ENCODE measurements at places on chromosomes 1 and 21.

- peak; percentile 23 for DNase-seq
These were observed 37.6 kb upstream of the ZNF124 start for GRCh38 chr1:247209396-247209795.

- DNase-seq = no peak
These were observed 259.4 kb downstream of the BACH1 start for GRCh38 chr21:29557931-29558725.

DNA sequence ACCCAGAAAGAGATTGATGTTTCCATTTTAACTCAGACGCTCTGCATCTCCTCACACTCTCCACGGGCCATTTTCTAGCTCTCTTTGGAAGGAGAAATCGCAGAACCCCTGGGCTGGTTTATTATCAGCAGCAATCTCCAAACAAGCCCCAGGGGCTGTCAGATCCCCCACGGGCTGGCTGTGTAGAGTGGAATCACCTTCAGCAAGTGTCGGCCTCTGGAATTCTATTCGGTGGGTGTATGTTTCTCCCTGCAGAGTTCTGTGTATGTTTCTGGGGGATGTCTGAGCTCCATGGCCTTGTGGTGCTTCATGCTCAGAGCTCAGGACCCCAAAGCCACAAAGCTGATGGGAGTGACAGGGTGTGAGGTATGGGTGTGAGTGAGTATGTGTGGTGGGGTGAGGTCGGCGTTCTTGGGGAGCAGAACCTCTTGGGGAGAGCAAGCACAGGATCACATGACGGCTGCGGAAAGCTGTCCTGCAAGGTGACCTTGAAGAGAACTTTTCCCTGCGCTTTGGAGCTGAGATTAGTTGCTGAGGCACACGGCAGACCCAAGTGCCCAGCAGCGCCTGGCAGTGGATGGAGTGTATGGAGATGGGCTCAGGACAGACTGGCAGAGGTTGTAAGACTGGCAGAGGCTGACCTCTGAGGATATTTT lies 489 bp downstream of the ACOT11 start:
- DNase-seq = no peak

DNA sequence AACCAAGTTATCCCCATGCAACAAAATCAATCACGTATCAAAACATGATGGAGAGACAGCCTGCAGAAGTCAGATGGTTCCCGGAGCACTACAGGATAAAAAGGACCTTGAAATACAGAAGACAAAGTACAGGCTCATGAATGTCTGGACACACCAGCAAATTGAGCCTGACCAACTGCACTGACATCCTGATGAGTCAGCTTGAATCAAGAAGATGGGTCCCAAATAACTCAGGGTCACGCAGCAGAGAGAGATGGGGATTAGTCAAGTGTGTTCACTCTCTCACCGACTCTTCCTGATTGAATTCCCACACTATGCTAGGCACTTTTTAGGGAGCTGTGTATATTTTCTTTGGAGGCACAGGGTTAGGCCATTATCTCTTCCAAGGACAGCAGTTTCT lies 71.1 kb upstream of the DIRAS3 start:
- DNase-seq = peak; percentile 82

GRCh38 chr21:29712818-29713217 lies 227.0 kb downstream of the GRIK1 start:
- no peak for DNase-seq

DNA sequence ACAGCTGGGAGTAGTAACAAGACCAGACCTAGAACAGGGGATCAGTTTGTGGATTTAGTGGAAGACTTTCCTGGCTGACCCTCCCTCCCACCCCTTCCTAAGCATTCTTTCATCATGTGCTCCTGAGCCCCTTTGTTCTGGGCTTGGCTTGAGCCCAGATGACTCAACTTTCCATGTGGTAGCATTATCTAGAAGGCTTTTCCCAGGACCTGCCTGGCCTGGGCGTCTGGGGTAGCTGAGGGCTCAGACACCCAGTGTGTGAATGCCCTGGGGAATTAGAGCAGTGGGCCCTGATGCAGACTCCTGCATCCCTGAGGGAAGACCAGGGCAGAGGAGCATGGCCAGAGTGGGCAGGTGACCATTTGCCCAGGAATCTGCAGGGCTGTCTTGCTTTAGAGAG lies 44.1 kb upstream of the TSPAN2 start:
- peak; percentile 71 for DNase-seq

GRCh38 chr1:221344693-221345092 lies 397.2 kb downstream of the DUSP10 start:
- peak; percentile 74 for DNase-seq

DNA sequence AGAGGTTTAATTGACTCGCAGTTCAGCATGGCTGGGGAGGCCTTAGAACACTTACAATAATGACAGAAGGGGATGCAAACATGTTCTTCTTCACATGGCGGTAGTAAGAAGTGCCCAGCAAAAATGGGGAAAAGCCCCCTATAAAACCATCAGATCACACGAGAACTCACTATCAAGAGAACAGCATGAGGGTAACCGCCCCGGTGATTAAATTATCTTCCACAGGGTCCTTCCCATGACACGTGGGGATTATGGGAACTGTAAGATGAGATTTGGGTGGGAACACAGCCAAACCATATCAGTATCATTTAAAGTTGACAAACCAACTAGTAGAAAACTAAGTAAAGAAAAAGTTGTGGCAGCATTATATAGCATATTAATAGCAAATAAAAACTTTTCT lies 71.3 kb upstream of the DNAJC6 start:
- DNase-seq = no peak

- DNase-seq = peak; percentile 87
These were observed 23.6 kb upstream of the KIRREL1 start for GRCh38 chr1:157969697-157970485.

- peak; percentile 54 for DNase-seq
These were observed 2.8 kb downstream of the IFI16 start for GRCh38 chr1:159012495-159012894.

DNA sequence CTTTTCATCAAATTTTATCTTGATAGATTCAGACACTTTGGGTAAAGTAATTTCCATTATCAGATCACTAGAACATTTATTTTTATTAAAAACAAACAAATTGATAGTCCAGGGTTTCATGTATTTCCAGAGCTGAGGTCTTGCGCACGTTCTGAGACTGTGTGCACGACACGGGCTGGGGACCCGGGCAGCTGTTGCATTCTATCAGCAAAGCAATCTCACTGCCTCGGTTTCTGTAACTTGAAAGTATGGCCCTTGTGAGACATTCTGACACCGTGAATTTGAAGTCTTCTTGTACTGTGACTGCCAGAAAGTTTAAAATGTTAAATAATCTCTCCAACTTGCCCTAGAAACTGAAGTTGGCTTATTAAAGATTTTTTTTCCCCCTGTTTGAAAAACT lies 746.9 kb upstream of the ADGRL2 start:
- DNase-seq = no peak

- peak; percentile 89 for DNase-seq
These were observed 135.7 kb upstream of the RUNX3 start for GRCh38 chr1:25065795-25066238.

DNA sequence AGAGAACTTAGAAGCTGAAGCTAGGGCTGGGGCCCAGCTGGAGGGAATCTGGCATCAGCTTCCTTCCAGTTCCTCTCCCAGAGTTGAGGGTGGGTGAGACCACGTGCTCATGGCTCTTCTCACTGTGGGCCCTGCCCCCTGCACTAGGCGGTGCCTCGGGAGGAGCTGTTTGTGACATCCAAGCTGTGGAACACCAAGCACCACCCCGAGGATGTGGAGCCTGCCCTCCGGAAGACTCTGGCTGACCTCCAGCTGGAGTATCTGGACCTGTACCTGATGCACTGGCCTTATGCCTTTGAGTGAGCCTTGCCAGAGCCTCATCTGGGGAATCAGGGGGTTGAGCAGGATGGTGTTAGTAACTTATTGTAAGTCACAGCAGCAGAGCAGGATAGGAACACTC lies 16.1 kb downstream of the AKR1A1 start:
- DNase-seq = no peak

DNA sequence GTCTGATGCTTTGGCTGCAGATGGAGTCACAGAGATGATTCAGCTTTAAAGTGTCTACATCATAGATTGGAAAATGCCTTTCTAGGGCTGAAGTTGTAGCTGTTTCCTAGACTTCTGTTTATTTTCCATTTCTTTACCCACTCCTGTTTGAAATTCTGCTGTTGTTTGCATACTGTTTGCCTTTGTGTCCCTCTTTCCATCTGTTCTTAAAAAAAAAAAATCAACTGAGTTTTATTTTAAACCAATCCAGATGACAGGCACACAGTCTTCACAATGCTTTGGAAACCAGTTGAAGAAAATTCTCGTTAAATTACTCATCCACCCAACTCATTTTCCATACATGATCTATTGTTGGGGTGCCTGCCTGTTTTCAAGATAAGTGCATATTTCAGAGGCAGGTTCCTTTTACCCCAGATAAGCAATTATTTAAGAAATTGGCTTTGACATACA lies 245.9 kb downstream of the DISC1 start:
- DNase-seq = peak; percentile 68

DNA sequence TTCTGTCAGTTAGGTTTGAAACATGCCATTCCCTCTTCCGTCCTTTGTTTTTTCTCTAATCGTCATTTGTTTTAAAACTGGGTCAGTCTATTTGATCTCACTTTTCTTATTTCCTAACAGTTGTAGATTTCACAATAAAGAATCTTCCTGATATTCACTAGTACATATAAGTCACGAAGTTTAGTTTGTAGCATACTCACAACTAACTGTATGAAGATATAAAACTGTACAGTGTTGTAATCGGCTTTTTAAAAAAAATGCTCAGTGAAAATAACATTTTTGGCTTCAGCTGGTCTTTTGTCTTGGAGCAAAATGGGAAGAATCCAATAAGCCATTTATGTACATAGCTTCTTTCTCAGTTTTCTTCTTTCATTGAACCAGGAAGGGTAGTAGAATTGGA lies 78.3 kb downstream of the NCAM2 start:
- no peak for DNase-seq

DNA sequence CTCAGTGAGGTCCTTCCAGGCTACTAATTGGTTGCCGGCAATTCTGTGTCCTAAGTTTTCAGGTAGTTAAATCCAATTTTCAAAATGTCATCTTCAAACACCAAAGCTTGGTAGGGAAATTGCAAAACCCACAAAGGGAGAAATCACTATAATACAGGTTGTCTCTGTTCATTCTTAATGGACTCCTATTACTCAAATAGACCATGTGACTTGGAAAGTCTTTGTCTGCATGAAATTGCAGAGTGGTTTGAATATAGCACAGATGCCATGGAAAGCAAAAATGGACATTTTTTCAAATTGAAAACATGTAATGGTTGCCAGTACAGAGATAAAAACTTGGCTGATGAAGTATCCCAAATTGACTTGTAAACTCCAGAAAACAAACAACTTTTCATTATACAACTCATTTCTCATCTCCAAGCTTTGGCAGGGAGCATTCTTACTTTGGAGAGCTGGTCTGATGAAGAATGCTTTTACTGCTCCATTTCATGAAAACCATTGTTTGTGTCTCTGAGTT lies 169.5 kb upstream of the PKN2 start:
- DNase-seq = no peak

DNA sequence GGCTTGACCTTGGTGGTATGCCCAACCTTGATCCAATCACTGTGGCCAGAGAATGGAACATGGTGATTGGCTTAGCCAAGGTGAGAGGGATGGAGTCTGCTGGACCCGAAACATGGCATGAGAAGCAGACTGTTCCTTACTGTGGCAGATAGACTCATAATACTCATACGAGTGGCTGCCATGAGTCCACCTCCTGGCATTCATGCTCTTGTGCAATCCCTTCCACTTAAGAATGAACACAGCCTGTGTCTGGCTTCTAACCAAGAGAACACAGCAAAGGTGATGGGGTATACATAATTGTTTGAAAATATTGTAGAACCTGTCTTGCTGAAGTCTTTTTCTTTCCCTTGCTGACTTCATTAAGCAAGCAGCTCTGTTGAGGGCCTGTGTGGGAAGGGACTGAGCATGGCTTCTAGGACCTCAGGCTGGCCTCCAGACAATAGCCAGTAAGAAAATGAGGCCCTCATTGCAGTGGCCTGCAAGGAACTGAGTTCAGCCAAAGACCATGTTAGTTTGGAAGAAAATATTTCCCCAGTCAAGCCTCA lies 85.9 kb downstream of the ZNF281 start:
- DNase-seq = peak; percentile 64

DNA sequence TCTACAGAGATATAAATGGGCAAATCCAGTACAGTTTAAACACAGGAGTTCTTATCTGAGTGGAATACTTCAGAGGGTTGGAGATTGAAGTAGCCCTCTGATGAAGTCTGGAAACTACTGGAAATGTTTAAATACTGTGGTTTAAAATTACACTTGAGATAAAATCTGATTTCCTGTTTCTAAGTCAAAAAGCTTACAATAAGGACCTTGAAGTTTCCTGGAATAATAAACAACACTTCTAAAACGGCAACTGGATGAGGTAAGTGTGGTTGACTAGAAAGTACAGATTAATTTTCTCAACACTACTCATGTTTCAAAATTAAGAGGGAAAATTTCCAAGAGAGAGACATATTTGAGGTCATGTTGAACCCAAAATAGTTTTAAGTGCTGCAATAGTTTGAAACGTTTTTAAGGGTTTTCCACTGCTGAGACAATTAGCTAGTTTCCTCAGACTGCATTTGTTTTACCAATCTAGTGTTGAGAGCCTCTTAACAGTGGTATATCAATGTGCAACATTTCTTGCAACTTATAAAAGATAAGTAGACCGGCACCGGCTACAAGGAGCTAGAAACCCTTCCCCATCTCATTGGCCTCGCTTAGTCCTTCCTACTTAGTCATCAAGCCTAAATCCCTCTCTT lies 27.4 kb downstream of the KCNA3 start:
- peak; percentile 63 for DNase-seq

DNA sequence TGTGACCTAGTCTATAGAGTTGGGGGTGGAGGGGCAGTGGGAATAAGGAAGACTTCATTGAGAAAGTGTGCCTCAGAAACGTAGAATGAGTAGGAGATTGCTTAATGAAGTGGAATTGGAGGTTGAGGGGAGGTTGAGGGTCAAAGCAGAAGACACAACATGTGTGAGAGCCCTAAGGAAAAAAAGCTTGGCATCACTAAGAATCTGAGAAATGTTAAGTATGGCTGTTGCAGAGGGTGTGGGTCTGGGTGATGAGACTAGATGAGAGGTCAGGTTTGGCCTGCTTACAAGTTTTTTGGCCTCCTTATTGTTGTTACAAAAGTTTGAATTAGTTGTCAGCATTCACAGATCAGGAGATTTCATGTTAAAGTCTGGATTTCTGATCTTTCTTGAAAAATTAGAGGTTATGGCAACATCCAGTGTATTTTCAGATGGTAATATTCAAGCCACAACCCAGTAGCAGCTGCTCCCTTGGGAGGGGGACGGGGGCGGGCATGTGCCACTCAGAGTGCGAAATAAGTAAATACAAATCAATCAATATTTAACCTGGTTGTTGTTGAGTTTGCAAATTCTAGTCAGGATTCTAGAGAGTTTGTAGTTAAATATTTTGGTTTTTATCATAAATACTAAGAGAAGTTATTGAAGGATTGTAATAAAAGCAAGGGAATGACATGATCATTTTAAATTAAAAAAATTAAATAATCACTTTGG lies 4.3 kb downstream of the MAN1A2 start:
- peak; percentile 58 for DNase-seq

GRCh38 chr1:239872626-239873025 lies 219.1 kb upstream of the FMN2 start:
- no peak for DNase-seq

Measured in EH (cell line).